Mucosa of descending colon (tissue), 3 donors: ENCODE measurements at places on chromosomes 2 and 18. TPM values are rescaled to one million over a fixed set of nuclear protein-coding genes. Genes with fewer than 3 reads are reported as not detected.

Gene SP9
- total RNA-seq = not detected

Gene MTIF2
- total RNA-seq = 46.8 TPM

Gene VWA3B
- total RNA-seq = 2.8 TPM

Gene GAD1
- total RNA-seq = not detected

Gene LYPD1
- total RNA-seq = not detected

Gene FRZB
- 15.7 TPM for total RNA-seq

Gene NAGK
- 105 TPM for total RNA-seq

Gene IL37
- total RNA-seq = 0.67 TPM

Gene CYP20A1
- total RNA-seq = 25.8 TPM

Gene UGT1A3
- 2.6 TPM for total RNA-seq

Gene CYRIA
- 3.5 TPM for total RNA-seq

Gene CDKL4
- total RNA-seq = 0.31 TPM

Gene INSIG2
- total RNA-seq = 14.6 TPM

Gene NRBP1
- total RNA-seq = 104 TPM

Gene INO80C
- 28.0 TPM for total RNA-seq

Gene DUSP19
- 1.5 TPM for total RNA-seq

Gene MARCO
- 10.4 TPM for total RNA-seq

Gene SAG
- not detected for total RNA-seq

Gene ANKRD62
- not detected for total RNA-seq

Gene CENPA
- 1.7 TPM for total RNA-seq

Gene KIF1A
- 1.5 TPM for total RNA-seq

Gene STARD6
- not detected for total RNA-seq

Gene PPP4R3B
- 68.5 TPM for total RNA-seq

Gene SLC30A3
- 0.12 TPM for total RNA-seq

Gene ATOH8
- 2.8 TPM for total RNA-seq

Gene ADRA2B
- 0.36 TPM for total RNA-seq

Gene SPATS2L
- 238 TPM for total RNA-seq

Gene GPC1
- total RNA-seq = 15.4 TPM

Gene AQP12B
- total RNA-seq = 3.9 TPM

Gene FN1
- total RNA-seq = 1,060 TPM

Gene UBR3
- 39.6 TPM for total RNA-seq

Gene KCNG2
- not detected for total RNA-seq

Gene UGT1A8
- 34.2 TPM for total RNA-seq

Gene ASPRV1
- 0.55 TPM for total RNA-seq

Gene UXS1
- 30.7 TPM for total RNA-seq

Gene PLGLB1
- total RNA-seq = 5.6 TPM

Gene CNNM4
- total RNA-seq = 101 TPM

Gene IL18RAP
- total RNA-seq = 1.2 TPM

Gene MTCL1
- 141 TPM for total RNA-seq

Gene PRKAG3
- total RNA-seq = not detected

Gene RIT2
- total RNA-seq = not detected

Gene RESP18
- total RNA-seq = not detected

Gene SNTG2
- total RNA-seq = 2.8 TPM

Gene TEKT4
- total RNA-seq = not detected

Gene PLEK
- total RNA-seq = 4.8 TPM

Gene C2orf69
- 13.5 TPM for total RNA-seq

Gene TRAK2
- total RNA-seq = 82.2 TPM

Gene MOGAT1
- not detected for total RNA-seq

Gene TANC1
- total RNA-seq = 55.5 TPM

Gene GNLY
- 4.3 TPM for total RNA-seq

Gene C2orf78
- not detected for total RNA-seq

Gene EFR3B
- total RNA-seq = 1.9 TPM

Gene VAMP8
- 312 TPM for total RNA-seq

Gene FSHR
- not detected for total RNA-seq
